ENCODE measurements at places on chromosomes 5 and 9.

GRCh38 chr9:96293498-96294158 is 8.3 kb downstream of the HSD17B3 start:
- DNase-seq = no peak

GRCh38 chr5:142495531-142495930 is 170.7 kb upstream of the SPRY4 start:
- no peak for DNase-seq

DNA sequence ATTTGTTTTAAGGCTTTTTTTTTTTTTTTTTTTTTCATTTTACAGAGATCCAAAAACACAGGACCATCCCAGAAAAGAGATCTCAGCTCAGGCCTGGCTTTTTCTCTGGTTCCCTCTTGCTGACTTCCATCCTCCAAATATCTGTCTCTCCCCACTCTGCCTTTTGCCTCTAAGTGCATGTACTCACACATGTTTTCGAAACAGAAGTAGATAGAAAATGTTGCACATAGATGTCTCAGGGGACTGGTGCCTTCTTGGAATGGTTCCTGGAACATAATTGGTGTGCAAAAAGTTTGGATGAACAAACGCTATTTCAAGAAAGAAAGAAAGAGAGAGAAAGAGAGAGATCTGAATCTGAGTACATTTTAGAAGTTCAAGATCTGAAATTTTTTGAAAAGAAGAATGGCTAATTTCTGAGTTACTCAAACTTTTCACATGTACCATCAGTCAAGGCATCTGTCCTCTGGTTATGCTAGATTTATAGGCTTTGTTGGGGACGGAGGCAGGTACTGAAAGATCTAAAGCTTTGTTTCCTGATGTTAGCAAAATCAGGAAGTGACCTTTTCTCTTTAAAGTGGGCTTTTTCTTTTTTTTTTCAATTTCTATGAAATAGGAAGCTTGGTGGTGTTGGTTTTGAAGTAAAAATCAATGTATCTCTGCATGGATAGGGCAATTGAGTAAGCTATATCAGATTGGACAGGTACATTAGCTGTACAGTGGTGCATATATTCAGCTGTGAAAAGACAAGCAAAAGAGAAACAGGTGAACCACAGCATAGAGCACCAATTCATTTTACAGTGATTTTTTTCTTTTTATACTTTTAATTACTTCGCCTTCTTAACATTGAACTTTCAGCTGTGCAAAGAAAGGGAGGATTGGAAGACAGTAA is 8.5 kb upstream of the TNFSF8 start:
- no peak for DNase-seq

- DNase-seq = no peak
These were observed 93.1 kb downstream of the C9orf152 start for GRCh38 chr9:110114859-110115201.

DNA sequence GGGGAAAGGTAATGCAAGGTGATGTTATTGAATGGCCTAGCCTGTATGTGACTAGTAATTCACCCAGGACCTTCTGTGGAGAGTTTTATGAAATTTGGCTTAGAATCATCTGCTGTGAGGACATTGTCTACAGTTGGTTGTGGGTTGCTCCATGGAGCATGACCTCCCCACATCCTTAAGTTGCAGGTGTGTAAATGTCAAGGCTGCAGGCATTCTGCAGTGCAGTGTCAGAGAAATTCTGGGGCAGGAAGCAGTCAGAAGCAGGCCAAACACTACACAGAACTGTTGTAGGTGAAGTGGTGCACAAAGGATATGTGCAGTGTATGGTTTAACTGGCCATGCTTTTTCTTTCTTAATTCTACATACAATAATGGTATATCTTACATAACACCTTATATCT is 588.3 kb downstream of the EBF1 start:
- DNase-seq = no peak

DNA sequence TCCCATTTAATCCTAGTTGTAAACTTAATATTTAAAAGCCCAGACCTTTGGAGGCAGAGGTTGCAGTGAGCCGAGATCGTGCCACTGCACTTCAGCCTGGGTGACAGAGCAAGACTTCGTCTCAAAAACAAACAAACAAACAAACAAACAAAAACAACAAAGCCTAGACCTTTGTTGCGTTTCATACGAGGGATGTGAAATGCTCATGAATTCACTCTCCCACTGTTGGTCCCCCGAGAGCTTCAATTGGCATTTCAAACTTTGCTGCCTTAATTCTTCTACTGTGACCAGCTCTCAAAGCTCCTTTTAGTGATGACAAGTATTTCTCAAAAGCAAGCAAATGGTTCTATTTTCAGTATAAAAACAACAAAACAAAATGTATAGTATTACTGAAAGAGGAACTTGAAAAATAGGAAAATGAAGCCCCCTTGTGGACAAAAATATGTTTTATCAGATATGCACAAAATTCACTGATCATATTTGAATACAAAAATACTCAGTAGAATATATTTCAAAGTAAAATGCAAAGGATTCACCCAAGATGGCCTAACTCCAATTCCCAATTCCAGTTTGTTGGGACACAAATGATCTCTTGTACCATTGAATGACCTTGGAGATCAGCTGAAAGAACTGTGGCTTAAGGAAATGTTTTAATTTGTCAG is 140.4 kb downstream of the ESM1 start:
- no peak for DNase-seq

DNA sequence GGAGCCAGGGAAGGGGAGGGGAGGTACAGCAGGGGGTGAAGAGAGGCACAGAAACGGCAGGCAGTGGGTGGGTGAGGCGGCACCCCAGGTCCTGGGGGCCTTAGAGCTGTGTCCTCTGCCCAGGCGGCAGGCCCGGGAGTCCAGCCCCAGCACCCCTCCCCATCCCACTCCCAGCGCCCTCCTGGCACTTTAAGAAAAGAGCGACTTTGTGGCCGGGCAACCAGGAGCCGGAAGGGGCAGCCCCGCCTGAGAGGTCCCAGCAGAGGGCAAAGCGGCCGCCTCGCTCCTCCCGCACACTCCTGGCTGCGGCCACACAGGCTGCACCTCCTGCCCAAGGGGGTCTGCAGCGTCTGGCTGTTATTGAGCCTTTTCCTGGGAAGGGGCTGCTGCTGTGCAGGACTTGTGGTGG is 42.6 kb downstream of the NACC2 start:
- DNase-seq = no peak

All from activated CD8-positive, alpha-beta memory T cell treated with anti-CD3 and anti-CD28 coated beads for 1 hour (primary cell).